SK-N-DZ (cell line): ENCODE measurements at places on chromosomes 4 and X.

DNA sequence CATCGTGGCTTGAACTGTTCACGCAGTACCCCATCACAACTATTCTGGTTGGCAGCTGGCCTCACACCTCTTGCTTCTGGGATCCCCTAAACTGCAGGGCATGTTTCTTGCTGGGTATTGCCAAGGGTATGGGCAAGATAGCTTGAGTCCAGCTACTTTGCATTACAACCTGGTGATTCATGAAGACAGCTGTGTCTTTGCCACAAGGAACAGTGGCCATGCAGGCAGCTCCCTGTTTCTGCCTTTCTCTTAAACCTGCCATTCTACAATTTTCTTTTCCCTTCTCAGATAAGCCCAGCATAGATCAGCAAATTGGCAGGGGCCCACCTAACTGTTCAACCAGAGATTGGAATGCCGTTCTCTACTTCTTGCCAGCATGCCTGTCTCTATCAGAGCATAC, 42.8 kb downstream of the TENM3 start:
- no peak for DNase-seq

GRCh38 chr4:150586162-150586810, 4.3 kb downstream of the MAB21L2 start:
- DNase-seq = no peak

DNA sequence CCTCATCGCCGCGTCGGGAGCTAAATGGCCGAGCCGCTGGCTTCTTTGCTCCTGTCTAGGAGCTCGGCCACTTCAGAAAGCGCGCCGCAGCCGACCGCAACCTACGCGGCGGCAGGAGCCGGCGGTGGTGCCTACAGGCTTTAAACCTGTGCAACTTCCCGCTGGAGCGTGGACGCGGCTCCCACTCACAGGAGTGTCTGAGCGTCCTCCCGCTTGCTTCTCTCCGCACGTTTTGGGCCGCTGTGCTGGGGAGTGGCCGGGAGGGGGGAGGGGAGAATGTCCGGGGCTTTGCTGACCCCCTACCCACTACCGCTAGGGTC, 1.0 kb downstream of the NHSL2 start:
- DNase-seq = no peak

GRCh38 chr4:149223659-149224058, 592.0 kb downstream of the IQCM start:
- DNase-seq = no peak

GRCh38 chrX:2497961-2498780, 2.6 kb downstream of the DHRSX start:
- DNase-seq = no peak

GRCh38 chr4:24980064-24980690, 50.6 kb downstream of the LGI2 start:
- DNase-seq = peak; percentile 55

DNA sequence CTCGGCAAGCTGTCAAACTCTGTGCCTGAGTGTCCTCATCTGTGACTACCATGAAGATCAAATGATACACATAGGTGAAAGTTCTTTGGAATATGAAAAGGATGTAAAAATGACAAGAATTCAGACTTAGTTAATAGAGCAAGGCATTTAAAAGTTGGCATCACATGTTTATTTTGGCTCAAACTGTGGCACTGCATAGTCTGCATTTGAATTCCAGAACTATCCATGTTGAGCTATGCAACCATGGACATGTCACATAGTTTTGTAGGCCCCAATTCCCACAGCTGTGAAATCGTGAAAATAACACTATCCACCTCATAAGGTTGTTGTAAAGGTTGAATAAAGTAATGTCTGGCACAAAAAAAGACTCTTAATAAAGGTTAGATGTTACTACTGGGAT, 33.9 kb downstream of the AFF2 start:
- no peak for DNase-seq

DNA sequence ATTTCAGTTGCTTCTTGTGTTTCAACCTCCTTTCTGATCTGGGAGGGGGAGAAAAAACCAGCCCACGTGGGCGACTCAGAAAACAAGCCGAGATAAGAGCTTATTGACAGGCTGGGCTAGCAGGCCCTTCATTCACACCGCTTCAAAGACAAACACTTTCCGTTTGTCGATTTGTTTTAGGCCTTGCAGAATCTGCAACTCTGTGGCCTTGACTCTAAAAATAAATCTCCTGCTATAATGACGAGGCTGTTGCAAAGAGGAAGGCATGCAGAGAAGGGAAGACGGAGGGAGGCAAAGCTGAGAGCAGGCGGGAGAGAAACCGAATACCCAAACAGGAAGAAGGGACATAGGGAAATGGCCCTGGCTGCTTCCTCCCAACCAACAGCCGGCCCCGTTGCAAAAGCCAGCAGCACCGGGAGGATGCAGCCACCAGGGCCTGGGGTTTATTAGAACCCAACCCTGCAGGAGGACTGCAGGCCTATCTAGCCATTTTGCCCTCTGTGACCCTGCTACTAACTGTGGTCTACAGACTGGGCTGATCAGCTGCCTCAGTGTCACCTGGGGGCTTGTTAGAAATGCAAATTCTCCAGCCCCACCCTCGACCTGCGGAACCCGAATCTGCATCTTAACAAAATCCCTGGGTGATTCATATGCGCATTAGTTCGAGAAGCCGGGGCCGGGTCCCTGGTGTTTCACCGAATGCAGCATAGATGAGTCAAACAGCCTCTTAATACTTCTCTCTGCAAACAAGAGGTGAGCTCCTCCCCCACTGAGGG, 325.5 kb downstream of the BCOR start:
- no peak for DNase-seq

DNA sequence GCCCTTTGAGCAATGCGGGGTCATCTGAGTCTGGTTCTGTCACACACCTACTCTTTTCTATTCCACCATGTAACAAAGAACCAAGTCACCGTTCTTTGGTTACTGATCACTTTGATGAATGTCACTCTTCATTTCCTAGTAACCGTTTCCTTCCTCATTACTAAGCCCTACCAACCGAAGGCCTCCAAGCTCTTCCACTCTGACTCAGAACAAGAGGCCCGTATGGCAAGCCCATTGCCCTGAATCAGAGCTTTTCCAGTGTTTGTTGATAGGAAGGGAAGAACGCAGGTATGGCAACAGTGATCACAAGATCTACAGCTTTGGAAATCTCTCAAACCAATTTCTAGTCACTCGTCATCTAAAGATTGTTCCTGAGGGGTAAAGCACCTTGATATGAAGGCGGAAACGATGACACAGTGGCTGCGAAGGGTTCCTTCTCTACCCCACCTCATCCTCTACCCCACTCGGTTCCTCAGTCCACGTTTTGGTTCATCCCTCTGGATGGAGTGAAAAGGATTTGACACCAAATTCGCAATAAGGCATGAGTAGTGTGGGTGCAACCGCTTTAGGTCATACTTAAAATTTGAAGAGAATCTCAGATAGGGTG, 28.0 kb upstream of the CD40LG start:
- no peak for DNase-seq

DNA sequence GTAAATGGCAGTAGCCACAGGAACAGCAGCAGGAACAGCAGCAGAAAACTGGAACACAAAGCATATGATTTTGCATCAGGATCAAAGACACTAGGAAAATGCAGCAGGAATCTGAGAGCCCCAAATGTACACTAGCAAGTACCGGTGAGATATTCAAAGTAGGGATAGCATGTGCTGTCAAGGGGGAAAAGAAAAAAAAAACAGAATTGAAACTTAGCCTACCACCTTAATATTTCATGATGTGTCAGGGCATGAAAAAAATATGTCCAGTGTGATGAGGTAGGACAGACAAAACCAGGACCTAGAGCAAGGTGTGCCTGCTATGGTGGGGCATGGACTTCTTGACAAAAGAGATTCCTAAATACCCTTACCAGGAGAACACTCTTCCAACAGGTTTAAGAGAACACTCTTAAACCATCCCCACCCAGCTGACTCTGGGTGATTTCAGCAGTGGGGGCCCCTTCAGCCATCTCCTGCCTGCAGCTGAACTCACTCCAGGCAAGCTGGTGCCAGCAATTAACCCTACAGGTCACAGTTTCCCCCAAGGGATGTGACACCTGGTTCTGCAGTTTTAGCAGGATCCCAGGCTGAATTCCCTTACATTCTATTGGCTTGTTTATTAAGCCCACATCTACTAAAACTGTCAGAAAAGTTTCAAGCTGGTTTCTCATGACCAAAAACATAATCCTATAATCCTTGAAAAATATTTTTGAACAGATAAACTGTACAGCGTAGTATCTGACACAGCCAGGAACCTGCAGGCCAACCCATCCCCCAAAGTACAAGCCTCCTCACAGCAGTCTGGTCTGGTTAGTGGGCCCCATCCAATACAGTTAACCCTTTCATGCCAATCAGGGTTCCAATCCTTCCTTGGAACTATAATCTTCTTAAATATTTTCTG, 62.9 kb upstream of the FMR1 start:
- no peak for DNase-seq

- no peak for DNase-seq
Observed at GRCh38 chrX:148024425-148025148, 43.5 kb downstream of the FMR1NB start.

DNA sequence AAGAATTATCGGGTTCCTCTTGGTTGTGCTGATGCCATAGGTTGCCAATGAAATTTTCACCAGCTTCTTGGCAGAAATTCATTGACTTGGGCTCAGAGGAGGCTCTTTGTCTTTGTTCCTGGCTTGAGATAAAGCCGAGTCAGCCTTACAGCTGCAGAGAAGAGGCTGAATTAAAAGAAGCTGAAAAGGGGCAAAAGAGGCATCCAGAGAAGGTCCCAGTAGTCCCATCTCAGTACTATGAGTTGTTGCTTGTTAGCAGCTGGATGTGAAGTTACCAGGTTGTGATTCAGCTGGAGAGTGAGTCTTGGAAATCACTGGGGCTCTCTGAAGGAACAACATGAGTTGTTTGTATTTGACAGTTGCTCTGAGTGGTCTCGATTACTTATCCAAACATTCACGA, 59.7 kb downstream of the SMAD1 start:
- no peak for DNase-seq

GRCh38 chrX:155767051-155767875, 113.9 kb upstream of the VAMP7 start:
- DNase-seq = peak; percentile 58

- DNase-seq = no peak
Observed at GRCh38 chr4:98338761-98339438, 77.7 kb downstream of the RAP1GDS1 start.

DNA sequence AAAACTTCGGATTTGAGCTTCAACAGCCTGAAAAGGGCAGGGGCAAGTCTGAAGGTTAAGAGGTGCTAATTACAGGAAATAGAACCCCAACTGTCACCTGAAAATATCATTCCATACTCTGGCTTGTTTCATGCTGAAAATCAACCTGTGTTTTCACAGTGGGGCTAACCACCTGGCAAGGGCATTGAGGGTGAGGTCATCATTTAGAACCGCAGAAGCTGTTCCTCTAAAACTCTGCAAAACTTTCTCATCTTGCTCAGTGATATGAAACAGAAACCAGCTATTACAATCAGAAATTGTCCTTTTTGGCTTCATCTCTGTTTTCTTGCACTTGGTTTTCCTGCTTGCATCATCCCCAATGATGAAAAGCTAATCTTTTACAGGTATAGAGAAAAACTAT, 247.6 kb downstream of the DCLK2 start:
- no peak for DNase-seq

GRCh38 chr4:51931461-51931860, 88.5 kb downstream of the DCUN1D4 start:
- no peak for DNase-seq

- DNase-seq = peak; percentile 89
Observed at GRCh38 chr4:121126449-121127006, 37.6 kb downstream of the TNIP3 start.

GRCh38 chrX:148904421-148905111, 404.1 kb downstream of the AFF2 start:
- no peak for DNase-seq

DNA sequence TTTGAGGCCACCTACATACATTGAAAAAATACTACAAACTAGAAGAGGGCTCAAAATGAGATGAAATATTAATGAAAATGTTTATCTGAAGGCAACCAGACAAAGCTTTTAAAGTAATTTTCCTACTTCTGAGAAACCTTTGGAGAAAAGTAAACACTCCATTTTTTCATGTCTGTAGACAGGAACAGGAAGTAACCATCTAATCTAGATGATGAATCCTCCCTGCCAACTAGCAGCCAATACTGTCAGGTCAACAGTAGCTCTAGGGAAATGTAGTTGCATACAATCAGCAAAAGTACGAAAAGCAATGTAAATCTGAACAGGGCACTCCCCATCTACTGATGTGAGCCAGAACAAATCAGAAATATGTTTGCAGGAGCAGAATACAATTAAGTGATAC, 49.0 kb downstream of the AMMECR1 start:
- DNase-seq = no peak

- DNase-seq = peak; percentile 7
Observed at GRCh38 chr4:89700766-89701423, 136.1 kb downstream of the SNCA start.

GRCh38 chr4:48296365-48296764, 26.7 kb upstream of the TEC start:
- DNase-seq = no peak

GRCh38 chrX:19774905-19775304, 112.5 kb downstream of the SH3KBP1 start:
- no peak for DNase-seq

- DNase-seq = no peak
Observed at GRCh38 chrX:134570509-134570846, 87.8 kb downstream of the PLAC1 start.

DNA sequence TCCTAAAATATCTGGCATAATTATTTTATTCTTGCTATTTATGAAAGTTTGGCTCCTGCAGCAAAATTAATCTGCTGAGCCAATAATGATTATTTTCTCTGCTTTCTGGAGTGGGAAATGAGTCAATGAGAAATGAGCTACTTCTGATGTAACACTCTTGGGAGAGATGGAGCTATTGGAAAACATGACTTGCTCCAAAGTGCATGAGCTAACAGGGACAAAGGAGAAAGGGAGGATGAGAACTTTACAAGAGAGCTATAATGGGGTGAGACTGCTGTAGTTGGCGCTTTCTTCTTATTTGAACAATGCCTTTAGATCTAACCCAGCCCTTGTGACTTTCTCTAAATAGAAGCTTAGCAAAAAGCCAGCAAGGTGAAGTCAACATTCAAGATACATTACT, 615.1 kb downstream of the ANKRD50 start:
- DNase-seq = no peak

DNA sequence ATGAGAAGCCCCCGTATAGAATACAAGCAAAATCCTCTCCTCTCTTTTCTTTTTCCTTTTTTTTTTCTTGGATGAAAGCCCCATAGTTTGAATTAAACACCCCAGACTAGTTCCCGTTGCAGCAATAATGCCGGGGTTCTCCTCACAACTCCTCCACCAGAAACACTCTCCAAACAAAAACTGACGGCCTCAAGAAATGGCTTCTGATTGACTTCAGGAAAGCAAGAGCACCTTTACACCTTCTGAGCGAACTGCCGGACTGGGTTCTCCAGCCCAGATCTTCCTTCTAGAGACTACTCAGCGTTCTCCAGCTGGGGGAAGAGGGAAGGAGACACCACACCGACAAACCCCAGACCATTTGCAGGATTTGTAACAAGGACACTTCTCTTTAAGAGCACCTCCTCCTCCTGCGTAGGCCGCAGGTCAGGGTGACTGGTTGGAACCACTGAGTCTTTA, 4.0 kb downstream of the HAND2 start:
- DNase-seq = peak; percentile 47
